Kidney epithelial cell (primary cell): ENCODE measurements at places on chromosomes 4 and X.

- DNase-seq: no peak
Observed at GRCh38 chr4:123876671-123877101, 480.1 kb downstream of the SPRY1 start.

DNA sequence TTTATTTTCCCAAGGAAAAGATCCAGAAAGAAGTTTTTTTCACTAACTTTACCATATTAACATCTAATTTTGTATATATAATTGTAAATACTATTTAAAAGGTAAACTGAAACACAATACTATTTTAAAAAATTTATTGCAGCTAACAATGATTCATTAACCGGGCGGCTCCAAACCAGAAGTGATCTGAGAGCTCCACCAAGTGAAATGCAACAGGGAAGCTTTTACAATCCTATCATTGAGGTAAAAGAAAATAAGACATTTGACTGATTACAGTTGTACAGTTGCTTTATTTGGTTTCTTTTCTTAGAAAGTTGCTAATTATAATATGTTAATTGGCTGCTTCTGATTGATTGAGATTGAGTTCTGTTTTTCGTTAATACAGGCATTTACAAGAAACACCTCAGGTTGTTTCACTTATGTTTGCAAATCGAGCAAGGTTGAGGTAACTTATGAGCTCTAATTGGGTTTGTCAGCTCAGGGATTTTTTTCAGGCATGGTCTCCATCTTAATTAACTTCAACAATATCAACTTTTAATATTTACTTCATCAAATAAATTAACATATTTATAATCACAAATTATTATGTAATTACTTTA, 220.2 kb upstream of the UGT8 start:
- DNase-seq: no peak

DNA sequence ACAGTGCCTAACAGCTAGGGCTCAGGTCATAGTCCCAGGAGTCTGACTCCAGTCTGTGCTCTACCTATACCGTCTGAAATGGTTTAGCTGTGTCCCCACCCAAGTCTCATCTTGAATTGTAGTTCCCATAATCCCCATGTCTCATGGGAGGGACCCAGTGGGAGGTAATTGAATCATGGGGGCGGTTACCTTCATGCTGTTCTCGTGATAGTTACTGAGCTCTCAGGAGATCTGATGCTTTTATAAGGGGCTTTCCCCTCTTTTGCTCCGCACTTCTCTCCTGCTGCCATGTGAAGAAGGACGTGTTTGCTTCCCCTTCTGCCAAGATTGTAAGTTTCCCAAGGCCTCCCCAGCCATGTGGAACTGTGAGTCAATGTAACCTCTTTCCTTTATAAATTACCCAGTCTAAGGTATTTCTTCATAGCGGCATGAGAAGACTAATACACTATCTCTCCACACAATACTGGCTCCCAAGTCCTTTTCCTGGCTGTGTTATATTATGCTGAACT, 110.8 kb downstream of the AFAP1 start:
- no peak for DNase-seq

- DNase-seq: no peak
Observed at GRCh38 chr4:148055844-148056243, 324.0 kb downstream of the ARHGAP10 start.

GRCh38 chr4:80918004-80918403, 112.5 kb upstream of the BMP3 start:
- no peak for DNase-seq

- no peak for DNase-seq
Observed at GRCh38 chrX:31301941-31302340, 230.1 kb upstream of the FTHL17 start.

GRCh38 chrX:34638116-34638515, 19.0 kb downstream of the TMEM47 start:
- no peak for DNase-seq

DNA sequence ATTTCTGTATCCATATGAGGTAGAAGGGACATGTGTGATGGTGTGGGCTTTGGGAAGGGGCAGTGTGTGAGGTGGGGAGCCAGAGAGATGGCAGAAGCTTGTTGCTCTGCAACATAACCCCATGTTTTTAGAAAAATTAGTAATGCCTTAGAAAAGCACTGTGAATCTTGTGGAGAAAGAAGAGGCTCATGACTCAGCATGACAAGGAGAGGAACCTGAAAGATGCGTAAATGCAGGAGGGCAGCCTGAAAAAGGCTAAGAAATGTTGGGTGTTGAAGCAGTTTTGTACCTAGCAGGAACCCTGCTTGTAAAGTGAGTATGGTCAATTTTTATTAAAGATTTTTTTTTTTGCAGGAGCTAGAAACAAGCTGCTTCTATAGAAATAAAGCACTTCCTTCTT, 59.8 kb downstream of the ARSJ start:
- no peak for DNase-seq

- DNase-seq: no peak
Observed at GRCh38 chrX:32825009-32825408, 386.3 kb downstream of the DMD start.

DNA sequence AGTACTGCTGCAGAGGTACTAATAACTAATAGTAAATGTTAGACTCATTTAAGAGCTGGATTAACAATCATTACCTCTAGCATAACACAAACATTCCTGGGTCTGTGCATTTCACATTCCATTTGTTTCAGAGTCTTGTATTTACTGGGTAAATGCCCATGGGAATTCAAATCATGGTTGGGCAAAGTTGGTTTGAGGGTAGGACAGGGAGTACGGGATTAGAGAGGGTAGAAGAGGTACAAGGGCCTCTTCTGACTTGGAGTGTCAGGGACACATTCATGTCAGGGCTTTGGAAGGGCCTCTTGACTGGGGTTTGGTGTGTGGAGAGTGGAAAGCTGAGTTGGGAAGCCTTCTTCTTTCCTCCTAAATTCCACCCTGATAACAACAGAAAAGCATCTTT, 65.9 kb downstream of the WWC2 start:
- no peak for DNase-seq

DNA sequence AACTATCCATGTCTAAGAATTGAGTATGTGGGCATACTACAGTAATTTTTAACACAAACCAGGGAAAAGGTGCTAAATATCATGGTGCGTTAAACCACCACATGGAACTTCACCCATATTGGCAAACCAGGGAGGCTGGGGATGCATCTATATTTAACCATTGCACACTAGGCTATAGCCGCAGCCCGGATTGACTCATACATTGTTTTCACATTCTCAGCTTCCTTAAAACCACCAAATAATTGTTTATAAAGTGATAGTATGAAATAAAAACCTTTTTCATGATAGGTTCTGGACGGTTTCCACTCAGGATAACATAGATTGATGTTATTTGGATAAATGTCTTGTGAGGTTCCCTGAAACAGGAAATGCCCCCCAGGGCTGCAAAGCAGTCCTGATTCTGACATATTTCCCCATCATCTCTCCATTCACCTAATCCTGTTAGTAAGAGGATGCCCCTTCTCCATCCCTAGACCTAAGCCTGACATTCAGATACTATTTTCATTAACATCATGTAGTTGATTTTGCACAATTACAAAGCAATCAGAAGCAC, 7.9 kb downstream of the COL25A1 start:
- DNase-seq: no peak

- DNase-seq: no peak
Observed at GRCh38 chr4:8906991-8907595, 35.5 kb upstream of the HMX1 start.

DNA sequence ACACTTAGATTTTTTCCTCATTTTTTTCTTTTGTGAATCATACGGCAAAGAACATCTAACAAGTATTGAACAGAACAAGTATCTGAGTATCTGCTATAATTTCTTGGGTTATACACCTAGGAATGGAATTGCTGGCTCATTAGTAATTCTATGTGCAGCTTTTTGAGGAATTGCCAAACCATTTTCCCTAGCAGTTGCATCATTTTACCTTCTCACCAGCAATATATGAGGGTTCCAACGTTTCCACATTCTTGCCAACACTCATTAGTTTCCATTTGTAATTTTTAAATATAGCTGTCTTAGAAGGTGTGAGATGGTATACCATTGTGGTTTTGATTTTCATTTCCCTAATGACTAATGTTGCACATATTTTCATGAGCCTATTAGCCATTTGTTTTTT, 41.1 kb upstream of the DCAF8L1 start:
- no peak for DNase-seq

DNA sequence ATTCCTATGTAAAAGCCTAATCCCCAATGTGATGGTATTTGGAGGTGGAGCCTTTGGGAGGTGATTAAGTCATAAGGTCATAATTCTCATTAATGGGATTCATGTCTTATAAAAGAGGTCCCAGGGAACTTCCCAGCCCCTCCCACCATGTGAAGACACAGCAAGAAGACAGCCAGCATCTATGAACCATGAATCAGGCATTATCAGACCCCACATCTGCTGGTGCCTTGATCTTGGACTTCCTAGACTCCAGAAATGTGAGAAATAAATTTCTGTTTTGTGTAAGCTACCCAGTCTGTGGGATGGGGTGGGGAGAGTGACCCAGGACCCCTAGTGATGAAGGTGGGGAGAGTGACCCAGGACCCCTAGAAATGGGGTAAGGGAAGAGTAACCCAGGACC, 6.1 kb upstream of the DAPP1 start:
- no peak for DNase-seq

DNA sequence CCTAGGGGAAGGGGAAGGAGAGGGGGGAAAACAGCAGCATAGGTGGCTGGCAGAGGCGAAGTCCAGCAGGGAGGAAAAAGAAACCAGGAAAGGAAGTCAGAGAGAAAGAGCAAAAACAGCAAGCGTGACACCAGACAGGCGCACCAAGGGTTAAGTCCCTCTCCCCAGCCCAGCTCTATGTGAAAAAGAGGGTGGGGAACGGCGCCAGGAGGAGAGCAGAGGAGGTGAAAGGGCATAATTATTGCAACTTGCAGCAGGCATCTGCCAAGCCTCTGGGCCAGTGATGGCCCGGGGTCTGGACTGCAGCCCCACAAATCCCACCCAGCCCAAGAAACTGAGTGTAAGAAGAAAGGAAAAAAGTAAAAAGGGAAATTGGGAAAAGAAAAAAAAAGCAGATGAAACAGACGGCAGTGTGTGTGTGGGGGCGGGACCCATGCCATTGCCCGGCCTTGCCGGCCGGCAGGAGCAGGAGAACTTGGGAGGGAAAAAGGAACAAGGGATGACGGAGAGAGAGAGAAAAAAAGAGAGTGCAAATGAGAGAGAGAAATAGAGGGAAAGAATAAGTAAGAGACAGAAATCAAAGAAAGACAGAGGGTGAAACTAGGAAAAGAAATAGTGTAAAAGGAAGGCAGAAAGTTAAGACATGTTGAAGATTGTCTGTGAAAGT, 14.1 kb upstream of the RHOXF2 start:
- DNase-seq: no peak

- no peak for DNase-seq
Observed at GRCh38 chrX:77595848-77596247, 148.7 kb downstream of the FGF16 start.

- no peak for DNase-seq
Observed at GRCh38 chr4:38233727-38234480, 273.7 kb downstream of the PTTG2 start.

GRCh38 chrX:39519030-39519488, 578.7 kb downstream of the BCOR start:
- DNase-seq: no peak

GRCh38 chr4:56757261-56757746, 64.2 kb downstream of the SPINK2 start:
- DNase-seq: peak; percentile 34

- no peak for DNase-seq
Observed at GRCh38 chr4:24922416-24922815, 9.6 kb upstream of the CCDC149 start.

DNA sequence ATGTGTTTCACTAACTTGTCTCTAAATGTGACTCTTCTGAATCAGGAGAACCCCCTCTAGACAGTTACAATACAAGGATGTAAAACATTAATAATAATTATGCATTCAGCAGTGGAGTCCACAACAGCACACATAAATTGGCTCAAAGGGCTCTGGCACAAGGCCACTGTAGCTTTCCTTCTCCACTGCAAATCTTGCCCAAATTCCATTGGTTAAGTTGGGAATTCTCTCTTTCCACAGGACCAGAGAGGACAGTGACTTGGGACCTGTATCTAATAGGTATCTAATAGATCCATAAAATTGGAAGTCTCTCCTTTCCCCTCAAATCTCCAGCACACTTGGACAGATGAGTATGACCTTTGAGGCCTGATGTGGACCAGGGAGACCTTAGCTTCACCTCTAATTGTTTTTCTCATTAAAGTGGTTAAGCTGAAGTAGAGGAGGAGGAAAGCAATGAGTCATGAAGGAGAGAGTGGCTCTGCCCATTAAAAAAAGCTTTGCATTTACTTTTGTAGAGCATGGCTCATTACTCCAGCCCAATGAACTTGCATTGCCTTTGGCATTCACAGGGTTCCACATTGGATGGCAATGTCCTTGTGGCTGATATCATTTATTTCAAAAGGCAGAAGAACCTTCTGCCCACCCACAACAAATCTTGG, 72.3 kb upstream of the SH3RF1 start:
- peak; percentile 25 for DNase-seq

GRCh38 chr4:8537041-8537461, 43.1 kb upstream of the GPR78 start:
- DNase-seq: peak; percentile 69
